Pons (tissue), 1 donor: ENCODE measurements at places on chromosomes 2 and 18.

- peak; percentile 44 for DNase-seq
Measured at GRCh38 chr2:199471443-199472057, 13.8 kb upstream of the SATB2 start.

- DNase-seq: no peak
Measured at GRCh38 chr2:61443342-61444041, 27.4 kb downstream of the USP34 start.

DNA sequence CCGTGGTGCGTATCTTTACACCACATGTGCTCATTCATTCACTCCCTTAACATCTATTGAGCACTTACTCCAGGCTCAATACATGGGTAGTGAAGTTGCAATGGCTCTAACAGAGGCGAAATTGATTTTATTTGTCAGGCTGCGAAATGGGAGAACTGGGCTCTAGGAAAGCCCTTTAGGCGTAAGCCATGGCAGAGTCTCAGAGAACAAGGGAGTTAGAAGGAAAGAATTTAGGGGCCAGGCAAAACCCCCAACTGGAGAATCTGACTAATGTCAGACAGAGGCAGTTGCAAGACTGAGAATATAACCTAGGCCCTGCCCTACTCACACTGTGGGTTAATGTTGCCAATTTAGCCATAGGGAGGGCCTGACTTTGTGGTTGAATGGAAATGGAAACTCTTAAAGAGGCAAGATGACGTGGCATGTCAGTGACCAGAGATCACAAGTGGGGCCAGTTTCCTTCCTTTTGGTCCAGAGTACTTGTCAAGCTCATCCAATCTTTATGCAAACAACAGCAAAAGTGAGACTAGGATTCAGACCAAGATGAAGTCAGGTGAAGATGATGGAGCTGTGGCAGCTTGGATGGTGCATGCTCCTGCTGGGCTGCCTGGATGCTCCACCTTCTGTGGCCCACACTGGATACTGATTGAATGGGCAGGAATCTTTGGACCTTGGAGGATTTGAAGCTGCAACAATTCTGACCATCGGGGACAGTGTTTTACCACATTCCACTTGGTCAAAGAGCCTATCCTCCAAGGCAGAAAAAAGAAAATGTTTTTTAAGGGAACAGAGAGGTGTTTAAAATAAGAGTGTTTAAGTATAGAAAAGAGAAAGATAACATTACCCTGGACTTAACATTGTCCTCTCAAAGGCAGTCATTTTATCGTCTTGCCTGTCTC is 92.2 kb downstream of the CAPN13 start:
- DNase-seq: no peak

DNA sequence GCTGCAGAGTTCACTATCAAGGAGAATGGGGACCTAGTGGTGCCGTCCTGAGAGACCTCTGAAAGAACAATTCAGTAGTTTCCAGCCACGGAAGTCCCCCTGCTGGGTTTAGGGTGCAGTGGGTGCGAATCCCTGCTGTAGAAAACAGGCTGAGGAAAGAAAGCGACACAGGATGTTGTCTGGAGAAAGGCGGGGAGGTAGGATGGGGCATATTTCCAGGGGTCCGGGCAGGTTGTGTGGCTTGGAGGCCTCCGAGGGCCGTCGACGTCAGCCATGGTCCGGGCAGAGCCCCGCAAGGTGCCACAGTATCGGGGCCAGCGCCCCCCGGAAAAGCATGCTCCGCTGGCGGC is 807 bp upstream of the CREB1 start:
- DNase-seq: peak; percentile 14

DNA sequence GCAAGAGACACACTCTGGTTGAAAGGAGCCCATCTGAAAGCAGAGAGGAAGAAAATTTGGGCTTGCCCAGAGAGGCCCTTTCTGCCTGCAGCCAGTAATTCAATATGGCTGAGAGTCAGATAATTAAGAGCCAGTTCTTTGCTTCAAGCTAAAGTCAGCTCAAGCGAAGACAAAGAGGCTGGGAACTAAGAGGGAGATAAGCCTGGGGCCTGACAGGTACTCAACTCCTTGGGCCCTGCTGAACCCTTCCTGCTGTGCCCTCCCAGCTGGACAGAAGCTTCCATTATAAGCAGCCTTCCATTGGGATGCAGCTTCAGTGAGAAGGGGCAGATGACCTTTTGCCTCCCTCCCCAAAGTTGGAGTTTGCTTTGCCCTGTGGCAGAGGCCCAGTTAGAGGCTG is 12.0 kb downstream of the FBXO41 start:
- DNase-seq: no peak

DNA sequence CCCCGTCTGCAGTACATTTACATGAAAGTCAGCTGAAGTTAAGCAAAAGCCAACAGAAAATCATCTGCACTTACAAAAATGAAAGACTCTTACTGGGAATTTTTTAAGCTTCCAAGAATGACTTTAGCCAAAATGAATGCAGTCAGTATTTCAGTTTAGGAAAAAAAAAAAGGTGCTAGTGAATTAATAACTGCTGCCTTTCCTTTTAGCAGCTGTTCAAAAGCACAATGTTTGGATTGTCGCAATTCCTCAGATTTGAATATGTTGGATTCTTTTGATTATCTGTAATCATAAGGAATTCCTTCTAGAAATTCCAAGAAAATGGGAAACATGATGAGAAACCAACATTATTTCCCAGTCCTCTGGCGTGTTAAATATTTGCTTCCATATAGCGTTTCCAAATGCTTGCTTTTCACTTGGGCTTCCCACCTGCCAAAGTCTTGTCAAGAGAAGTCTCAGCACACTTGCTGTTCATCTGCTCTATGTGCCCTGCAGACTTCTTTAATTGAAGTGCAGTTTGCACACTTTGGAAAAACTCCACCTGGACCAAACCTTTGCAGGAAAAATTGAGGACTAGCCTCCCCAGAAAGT is 653.0 kb upstream of the SLC39A10 start:
- DNase-seq: no peak

GRCh38 chr18:24014986-24015638 is 558 bp downstream of the TTC39C start:
- DNase-seq: no peak

DNA sequence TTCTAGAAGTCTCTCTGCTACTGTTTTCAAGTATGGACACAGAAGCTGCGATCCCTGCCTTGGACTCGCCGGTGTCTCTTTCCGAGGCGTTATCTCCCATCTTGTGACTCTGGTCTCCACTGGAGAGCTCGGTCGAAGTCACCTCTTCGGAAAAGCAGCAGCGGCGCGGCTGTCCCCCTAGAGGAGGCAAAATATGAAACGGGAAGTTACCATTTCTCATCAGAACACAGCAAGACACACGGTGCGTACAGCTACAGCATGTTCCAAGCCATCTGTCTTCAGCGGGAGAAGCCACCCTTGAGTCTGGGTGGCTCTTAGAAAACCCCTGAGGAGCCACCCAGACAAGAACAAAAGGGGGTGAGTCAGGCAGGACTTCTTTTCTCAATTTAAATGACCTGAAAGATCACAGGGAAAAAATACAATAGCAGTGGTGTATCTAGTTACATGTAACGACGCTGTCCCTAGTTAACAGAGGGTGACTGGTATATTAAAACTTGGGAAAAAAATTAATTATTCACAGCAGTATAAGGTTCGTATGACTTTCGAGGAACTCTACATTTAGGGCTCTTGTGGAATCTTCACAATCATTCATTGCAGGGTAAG is 114.8 kb downstream of the ZNF516 start:
- no peak for DNase-seq

GRCh38 chr2:42860319-42861094 is 68.1 kb upstream of the HAAO start:
- DNase-seq: no peak

DNA sequence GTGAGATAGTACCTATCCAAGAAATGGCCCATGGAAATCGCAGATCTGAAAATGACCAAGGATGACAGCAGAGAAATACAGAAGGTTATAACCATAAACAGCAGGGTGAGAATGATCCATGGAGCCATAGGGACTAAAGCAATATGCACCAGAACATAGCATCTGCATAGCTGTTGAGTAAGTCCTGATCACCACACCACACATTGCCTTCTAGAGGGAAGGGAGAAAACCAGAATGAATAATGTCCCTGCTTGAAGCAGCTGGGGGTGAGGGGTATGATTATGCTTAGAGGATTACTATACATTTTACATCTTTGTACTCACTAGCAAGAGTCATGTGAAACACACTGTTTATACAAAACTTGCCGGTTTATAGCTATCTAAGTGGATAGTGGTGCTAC is 350.4 kb downstream of the MBD2 start:
- DNase-seq: no peak

- peak; percentile 34 for DNase-seq
Measured at GRCh38 chr2:107174171-107174570, 288.2 kb upstream of the ST6GAL2 start.

DNA sequence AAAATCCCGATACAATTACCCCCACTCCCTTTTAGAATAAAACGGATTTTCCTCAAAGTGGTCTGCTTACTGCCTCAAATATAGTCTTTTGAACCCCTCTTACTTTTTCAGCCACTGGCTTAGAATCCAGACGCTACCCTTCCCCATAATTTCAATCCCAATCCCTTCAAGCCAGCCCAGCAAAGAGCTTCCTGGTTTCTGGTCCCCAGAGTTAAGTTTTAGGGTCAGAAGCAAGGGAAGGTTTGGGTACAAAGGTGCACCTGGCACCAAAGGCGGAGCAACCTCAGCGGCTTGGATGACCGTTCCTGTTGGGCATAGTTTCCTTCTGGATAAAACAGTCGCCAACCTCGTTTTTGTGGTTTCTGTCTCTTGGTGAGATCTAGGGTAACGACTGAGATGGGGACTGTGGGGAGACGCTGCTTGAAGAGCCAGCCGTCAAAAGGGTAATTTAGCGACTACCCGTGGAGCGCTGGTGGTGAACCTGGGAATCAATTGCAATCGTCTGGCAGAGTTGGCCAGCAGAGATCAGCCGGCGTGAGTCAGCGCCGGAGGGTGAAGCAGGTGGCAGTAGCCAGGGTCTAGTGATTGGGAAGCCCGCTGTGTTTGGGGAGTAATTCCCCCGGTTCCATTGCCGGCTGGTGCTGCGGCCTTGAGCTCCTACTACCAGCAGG is 1.6 kb downstream of the FEV start:
- DNase-seq: no peak

- DNase-seq: peak; percentile 48
Measured at GRCh38 chr2:75199428-75200011, at the start of gene TACR1. Gene TACR1, minus strand, starts transcription at chr2:75199520. Its CDS starts 586 bp downstream, at chr2:75198934.

DNA sequence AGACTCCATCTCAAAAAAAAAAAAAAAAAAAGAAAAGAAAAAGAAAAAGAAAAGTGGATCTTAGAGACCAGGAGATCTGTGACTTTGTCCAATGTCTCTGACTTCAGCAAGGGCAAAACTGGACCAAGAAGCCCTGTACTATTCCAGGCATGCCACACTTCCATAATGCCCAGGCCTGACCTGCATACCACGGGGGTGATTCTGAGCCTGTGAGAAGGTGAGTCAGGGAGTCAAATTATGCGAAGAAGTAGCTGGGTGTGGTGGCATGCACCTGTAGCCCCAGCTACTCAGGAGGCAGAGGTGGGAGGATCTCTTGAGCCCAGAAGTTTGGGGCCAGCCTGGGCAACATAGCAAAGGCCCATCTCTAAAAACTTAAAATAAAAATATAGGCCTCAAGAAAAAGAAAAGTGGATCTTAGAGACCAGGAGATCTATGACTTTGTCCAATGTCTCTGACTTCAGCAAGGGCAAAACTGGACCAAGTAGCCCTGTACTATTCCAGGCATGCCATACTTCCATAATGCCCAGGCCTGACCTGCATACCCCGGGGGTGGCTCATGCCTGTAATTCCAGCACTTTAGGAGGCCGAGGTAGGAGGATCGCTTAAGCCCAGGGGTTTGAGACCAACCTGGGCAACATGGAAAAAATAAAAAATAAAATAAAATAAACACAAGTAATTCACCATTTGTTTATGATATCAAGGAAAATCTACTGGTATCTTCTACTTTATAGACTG is 12.2 kb upstream of the PUM2 start:
- no peak for DNase-seq

GRCh38 chr2:16404146-16404545 is 261.5 kb downstream of the CYRIA start:
- DNase-seq: no peak

DNA sequence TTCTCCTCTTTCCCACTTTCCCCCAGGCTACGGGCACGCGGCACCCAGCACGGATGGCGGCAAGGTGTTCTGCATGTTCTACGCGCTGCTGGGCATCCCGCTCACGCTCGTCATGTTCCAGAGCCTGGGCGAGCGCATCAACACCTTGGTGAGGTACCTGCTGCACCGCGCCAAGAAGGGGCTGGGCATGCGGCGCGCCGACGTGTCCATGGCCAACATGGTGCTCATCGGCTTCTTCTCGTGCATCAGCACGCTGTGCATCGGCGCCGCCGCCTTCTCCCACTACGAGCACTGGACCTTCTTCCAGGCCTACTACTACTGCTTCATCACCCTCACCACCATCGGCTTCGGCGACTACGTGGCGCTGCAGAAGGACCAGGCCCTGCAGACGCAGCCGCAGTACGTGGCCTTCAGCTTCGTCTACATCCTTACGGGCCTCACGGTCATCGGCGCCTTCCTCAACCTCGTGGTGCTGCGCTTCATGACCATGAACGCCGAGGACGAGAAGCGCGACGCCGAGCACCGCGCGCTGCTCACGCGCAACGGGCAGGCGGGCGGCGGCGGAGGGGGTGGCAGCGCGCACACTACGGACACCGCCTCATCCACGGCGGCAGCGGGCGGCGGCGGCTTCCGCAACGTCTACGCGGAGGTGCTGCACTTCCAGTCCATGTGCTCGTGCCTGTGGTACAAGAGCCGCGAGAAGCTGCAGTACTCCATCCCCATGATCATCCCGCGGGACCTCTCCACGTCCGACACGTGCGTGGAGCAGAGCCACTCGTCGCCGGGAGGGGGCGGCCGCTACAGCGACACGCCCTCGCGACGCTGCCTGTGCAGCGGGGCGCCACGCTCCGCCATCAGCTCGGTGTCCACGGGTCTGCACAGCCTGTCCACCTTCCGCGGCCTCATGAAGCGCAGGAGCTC is 35.4 kb downstream of the KCNK3 start:
- DNase-seq: no peak

DNA sequence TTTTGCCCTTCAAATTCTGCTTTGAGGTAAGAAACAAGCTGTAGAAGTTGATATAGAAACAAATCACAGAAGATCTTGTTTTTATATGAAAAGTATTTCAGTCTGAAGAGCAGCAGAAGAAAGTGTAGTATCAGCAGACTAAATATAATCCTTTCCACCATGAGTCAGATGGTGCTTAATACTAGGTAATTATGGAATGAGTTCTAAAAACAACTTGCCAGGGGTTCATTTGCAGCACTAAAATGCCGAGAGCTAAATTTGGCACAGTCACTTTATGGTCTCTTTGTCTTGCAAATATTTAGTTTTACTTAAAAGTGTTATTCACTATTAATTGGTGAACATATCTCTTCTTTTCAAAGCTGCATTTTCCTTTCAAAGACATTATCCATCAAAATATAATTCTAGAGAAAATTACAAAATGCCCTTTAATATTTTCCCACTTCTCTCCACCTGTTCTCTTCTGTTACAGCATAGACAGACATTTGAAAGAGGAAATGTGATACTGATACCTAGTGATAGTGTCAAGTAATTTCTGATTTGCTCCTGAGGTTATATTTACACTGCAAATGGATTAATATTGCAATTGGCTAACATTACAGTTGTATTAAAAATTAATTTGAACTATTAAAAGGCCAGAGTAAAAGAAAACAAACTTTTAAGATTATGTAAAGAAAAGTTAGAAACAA is 5.3 kb downstream of the MYL1 start:
- no peak for DNase-seq

- DNase-seq: no peak
Measured at GRCh38 chr2:135818937-135819610, 17.9 kb downstream of the LCT start.

- no peak for DNase-seq
Measured at GRCh38 chr2:102387763-102388546, 32.4 kb downstream of the IL18R1 start.

GRCh38 chr2:10971161-10971887 is 59.6 kb downstream of the KCNF1 start:
- DNase-seq: no peak

- DNase-seq: no peak
Measured at GRCh38 chr2:100240386-100240785, 81.9 kb downstream of the LONRF2 start.
